ENCODE measurements at places on chromosomes 4 and X. TPM values are rescaled to one million over a fixed set of nuclear protein-coding genes. Genes with fewer than 3 reads are reported as not detected.

DNA sequence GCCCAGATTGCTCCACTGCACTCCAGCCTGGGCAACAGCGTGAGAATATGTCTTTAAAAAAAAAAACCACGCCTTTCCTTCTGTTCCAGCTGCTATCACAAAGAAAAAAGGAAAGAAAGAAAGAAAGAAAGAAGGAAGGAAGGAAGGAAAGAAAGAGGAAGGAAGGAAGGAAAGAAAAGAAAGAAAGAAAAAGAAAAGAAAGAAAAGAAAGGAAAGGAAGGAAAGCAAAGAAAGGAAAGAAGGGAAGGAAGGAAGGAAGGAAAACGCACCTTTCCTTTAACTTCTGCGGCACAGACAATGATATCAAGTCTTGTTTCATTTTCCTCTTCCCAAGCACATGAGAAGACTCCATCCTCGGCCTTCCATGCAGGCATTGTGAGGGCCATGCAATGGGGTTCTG, 107.4 kb upstream of the NOCT start:
- no peak for DNase-seq
- no peaks in the 10 kb centered on the region for H3K36me3 ChIP-seq
- peaks cover 14% of the 10 kb centered on the region for H3K4me1 ChIP-seq
- H3K27ac ChIP-seq, result no peak overlapping the region

DNA sequence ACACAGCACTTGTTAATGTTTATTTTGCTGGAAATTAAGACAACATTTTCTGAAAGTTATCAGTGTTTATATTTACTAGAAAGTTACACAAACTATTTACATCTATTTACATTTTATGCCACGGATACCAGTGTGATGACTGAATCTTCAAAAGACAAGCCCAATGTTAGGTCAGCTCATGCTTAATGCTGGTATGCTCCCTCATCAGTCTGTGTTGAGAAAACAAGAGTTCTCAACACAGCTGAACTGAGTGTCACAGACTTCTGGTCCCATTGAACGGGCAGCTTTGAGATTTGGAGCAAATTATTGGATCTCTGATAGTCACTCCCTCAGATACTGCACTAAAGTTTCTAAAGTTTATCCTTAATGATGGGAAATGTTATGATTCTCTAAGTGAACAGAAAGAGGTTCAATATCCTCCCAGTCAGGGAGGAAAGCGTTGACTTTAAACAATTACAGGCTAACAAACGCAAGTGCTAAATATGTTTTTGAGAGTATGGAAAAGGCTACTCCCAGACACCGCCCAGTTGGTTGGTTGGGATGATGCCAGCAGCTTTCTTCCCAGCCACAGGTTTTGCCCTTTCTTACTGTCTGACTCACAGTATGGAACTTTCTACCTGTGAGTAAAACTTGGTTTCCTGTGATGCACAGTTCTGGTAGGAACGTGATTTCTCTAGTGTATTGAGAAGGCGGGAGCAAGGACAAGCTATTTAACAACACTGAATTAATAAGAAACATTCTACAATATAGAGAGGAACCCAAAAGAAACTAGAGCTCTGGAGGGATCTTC, 1293.6 kb upstream of the TENM3 start:
- DNase-seq, result no peak
- no peaks in the 10 kb centered on the region for H3K4me1 ChIP-seq
- H3K27me3 ChIP-seq, result no peaks in the 10 kb centered on the region
- no peak overlapping the region for H3K27ac ChIP-seq

The FAT4 gene
- total RNA-seq, result 8.0 TPM

DNA sequence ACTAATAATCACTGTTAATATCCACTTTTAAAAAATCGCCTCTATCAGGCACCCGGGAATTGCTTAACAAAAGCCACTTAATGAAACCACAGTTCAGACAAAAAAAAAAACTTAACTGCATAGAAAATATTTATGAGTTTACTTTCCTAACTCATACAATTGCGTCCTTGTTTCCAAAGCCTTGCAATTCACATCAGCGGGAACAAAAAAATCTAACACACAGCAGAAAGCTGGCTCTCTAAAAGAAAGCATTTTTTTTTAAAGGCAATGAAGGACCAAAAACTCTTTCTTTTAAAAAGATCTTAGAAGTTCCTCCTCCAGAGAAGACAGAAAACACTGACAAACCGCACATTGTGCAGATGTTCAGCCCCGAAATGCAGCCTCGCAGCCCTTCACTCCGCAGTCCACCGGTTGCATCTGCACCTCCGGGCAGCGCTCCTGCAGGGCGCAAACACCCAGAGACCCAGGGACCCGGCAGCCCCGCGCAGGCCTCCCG, 812 bp downstream of the FAT1 start:
- peak overlapping the region; percentile 97 for H3K27ac ChIP-seq
- peak; percentile 39 for DNase-seq
- H3K27me3 ChIP-seq, result no peaks in the 10 kb centered on the region

- H3K27me3 ChIP-seq, result no peaks in the 10 kb centered on the region
- H3K4me3 ChIP-seq, result no peak overlapping the region
- DNase-seq, result no peak
- no peaks in the 10 kb centered on the region for H3K36me3 ChIP-seq
- no peak overlapping the region for H3K27ac ChIP-seq
- H3K4me1 ChIP-seq, result peaks cover 7% of the 10 kb centered on the region
These were observed 190.1 kb upstream of the GPRIN3 start for GRCh38 chr4:89497517-89498308.

DNA sequence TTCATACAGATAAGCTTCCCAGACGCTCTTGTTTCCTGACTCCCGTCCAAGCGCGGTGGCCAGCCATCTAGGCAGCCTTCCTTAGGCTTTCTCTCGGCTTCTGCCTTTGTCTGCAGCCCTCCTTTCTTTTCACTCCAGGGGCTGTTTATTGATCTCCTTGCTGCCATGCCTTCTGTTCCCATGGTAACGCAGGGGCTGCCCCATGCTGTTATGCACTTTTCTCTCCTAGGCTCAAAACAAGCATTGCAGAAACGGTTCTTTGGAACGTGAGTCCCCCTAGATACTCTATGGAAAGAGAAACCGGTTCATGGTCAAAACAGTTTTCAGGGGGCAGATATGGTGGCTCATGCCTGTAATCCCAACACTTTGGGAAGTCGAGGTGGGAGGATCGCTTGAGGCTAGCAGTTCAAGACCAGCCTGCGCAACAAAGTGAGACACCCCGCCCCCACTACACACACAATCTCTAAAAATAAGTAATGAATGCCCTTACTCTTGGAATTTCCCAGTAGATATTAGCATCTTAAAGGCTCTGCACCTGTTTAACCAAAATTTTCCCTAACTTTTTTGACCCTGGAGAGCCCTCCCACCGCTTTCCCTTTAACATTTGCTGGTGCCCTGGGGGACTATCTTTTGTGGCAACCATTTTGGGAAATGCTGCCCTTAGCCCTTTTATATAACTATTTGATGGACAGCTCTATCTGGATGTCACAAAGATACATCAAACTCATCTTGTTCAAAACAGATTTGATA, 53.9 kb upstream of the ZNF157 start:
- no peaks in the 10 kb centered on the region for H3K4me1 ChIP-seq
- H3K27me3 ChIP-seq, result no peaks in the 10 kb centered on the region
- H3K36me3 ChIP-seq, result no peaks in the 10 kb centered on the region

DNA sequence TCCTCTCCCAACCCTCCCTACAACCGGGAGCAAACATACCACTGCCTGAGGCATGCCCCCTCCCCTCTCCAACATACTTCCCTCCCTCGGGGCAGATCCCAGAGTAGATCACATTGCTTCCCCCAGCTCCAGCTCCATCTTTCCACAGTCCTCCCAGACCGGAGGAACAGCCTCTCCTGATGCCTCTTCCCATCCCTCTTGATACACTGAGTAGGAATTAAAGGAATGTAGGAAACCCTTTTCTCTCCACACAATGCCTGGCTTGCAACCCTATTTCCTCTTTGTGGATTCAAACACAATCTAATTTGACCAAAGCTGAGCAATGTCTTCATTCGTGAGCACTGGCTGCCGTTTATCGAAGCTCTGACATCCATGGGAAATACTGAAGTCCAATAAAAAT, 339.8 kb downstream of the BCOR start:
- H3K27ac ChIP-seq, result peak overlapping the region; percentile 87
- no peaks in the 10 kb centered on the region for H3K36me3 ChIP-seq
- H3K27me3 ChIP-seq, result no peaks in the 10 kb centered on the region

DNA sequence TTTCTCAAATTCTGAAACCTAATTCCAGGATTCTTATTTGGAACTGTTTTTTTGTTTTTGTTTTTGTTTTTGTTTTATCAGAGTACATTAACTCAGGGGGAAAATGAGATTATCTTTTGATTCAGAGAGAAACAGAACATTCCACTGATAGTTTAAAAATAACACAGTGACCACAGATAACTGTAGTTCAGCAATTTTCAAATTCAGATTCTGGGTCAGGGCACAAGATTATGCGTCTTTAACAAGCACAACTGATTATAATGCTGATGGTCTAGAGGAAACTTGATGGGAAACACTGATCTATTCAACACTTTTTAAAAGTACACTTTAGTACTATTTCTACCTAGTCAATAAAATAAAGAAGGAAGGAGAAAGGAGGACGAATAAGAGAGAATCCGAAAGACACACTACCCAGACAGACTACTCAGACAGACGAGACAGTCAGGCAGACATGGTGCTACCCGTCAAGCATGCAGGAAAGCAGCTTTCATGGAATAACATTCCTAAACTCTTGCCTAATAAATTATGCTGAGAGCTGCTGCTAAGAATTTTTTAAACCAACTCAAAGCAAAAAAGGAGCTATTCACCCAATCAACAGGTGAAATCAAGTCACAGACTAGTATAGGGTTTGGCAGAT, 59.0 kb downstream of the APBB2 start:
- no peaks in the 10 kb centered on the region for H3K36me3 ChIP-seq
- no peak overlapping the region for H3K4me3 ChIP-seq
- H3K27ac ChIP-seq, result peak overlapping the region; percentile 89
- H3K4me1 ChIP-seq, result peaks cover 50% of the 10 kb centered on the region
- DNase-seq, result peak; percentile 93
- H3K27me3 ChIP-seq, result no peaks in the 10 kb centered on the region

DNA sequence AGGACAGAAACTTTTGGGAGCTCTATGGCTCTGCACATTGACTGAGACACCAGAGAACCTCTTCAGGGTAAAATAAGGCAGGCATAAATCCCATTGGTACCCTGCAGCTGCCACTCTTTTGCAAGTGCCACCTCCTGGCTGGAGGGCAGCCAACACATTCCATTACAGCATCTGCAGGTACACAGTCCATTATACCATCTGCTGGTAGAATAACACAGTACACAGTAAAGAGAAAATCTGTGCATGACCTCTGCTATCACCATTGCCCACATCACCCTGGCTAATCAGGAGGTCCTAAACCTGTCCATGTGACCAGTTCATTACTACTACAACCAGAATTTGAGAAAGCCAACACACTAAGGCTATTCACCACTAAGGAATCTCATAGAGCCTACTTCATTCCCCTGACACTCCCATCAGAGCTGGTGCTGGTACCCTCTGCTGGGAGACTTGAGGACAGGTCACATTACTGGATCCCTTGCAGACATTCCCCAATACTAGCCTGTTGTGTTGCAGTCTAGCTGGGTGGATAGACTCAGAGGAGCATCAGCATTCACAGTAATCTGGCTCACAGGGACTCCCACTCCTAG, 176.2 kb upstream of the TACR3 start:
- H3K4me3 ChIP-seq, result no peak overlapping the region
- H3K27ac ChIP-seq, result no peak overlapping the region
- H3K27me3 ChIP-seq, result no peaks in the 10 kb centered on the region
- no peaks in the 10 kb centered on the region for H3K4me1 ChIP-seq

The ASB11 gene
- total RNA-seq, result not detected

DNA sequence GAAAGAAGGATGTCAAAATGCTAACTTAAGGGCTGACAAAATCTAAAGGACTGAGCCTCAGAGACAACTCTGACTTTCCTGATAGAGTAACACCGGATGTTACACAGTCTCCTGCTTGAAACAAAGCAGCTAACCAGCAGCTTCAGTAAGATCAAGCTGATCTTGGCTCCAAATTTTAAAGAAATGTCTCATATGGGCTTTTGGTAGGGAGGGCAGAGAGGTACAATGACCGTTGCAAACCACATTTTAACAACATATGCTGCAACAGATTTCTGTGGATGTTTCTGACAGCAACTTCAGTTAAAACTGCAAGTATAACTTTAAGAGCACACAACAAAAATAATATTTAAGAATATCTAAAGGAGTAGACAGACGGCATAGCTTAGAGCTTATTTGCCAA, 9.1 kb downstream of the RPGR start:
- H3K27ac ChIP-seq, result no peak overlapping the region
- no peak overlapping the region for H3K4me3 ChIP-seq
- no peak for DNase-seq
- no peaks in the 10 kb centered on the region for H3K36me3 ChIP-seq
- no peaks in the 10 kb centered on the region for H3K27me3 ChIP-seq
- H3K4me1 ChIP-seq, result peaks cover 3% of the 10 kb centered on the region

The NPY2R gene
- total RNA-seq, result not detected

DNA sequence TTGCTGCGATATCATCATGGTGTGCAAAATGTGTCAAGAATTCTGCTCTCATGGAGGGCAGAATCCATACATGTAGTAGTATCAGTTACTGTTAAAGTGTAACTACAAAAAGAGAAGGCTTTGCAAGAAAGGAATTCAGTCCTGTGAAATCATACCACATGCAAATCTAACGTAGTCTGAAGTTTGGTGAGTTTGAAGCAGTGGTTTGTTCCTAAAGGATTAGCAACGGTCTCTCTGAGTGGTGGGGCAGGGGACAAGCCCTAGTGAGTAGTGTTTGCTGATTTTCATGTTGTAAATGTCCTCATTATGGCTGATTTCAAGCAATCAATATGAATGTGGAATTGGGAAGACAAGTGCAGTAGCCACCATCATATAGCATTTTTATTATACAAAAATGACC, 47.1 kb upstream of the CLNK start:
- no peak overlapping the region for H3K27ac ChIP-seq
- no peaks in the 10 kb centered on the region for H3K27me3 ChIP-seq
- H3K4me3 ChIP-seq, result no peak overlapping the region
- H3K36me3 ChIP-seq, result no peaks in the 10 kb centered on the region
- no peak for DNase-seq

- H3K36me3 ChIP-seq, result no peaks in the 10 kb centered on the region
- H3K4me1 ChIP-seq, result peaks cover 10% of the 10 kb centered on the region
- H3K4me3 ChIP-seq, result no peak overlapping the region
- no peaks in the 10 kb centered on the region for H3K27me3 ChIP-seq
These were observed 120.5 kb downstream of the ADGRL3 start for GRCh38 chr4:61320631-61321030.

GRCh38 chrX:111568354-111568753, 56.9 kb downstream of the SERTM2 start:
- no peaks in the 10 kb centered on the region for H3K4me1 ChIP-seq
- H3K27ac ChIP-seq, result no peak overlapping the region
- H3K27me3 ChIP-seq, result no peaks in the 10 kb centered on the region

The BEX5 gene
- 1.6 TPM for total RNA-seq

GRCh38 chrX:133854290-133854689, 131.1 kb downstream of the GPC3 start:
- H3K4me1 ChIP-seq, result no peaks in the 10 kb centered on the region
- H3K27me3 ChIP-seq, result no peaks in the 10 kb centered on the region
- H3K27ac ChIP-seq, result no peak overlapping the region
- H3K4me3 ChIP-seq, result no peak overlapping the region
